Trophoblast cell (in vitro differentiated cells and primary cell): ENCODE measurements at places on chromosomes 3 and 15.

DNA sequence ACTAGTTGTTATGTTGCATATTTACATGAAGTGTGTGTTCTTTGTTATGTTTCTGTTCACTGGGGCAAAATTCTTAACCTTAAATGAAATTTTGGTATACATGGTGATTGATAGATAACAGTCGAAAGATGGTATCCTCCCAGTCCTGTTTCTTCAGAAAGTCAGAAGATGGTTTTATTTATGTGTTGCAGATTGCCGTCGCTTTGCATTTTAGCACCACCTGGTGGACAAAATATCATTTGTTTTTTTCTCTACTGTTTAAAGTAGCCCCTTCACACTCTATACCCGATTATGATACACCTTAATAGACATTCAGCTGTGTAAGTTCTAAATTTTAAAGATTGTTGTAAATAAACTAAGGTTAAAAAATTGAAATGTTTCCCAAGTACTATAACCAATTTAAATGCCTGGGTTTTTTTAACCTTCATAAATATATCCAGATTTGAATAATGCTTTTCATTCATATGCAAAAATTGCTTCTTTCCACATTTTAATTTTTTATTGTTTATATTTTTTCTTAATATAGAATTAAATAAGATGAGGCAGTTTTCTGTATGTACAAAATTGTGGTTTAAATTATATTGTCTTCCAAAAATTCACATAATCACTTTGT, 152.2 kb downstream of the ALCAM start:
- DNase-seq = peak; percentile 28

- no peak for DNase-seq
Measured at GRCh38 chr3:101735833-101736232, 11.4 kb downstream of the CEP97 start.

DNA sequence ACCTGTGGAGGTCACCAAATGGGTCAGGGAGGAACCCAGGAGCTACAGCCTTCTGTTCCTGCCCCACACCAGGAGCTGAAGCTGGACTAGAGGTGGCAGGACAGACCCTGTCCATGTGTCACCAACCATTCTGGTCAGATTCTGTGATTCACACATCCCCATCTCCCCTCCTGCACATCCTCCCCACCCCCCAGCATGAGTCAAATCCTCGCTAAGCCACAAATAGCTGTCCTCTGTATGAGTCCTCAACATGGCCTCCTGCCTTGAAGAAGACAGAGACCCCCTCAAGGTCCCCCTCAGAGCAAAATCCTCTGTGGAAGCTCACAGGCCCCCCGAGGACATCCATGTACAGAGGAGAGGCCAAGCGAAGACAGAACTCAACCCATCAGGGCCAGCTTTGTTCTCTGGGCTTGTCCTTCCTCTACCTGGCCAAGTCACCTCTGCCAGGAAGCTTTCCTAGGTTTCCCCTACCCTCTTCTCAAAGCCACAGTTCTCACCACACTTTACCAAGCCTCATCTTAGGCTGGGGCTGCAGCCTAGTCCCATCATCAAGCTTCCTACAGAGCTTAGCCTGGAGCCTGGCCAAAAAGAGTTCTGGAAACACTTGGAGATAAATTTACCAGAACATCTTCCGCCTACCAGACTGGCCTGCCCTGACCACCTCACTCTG, 17.1 kb downstream of the CACNA2D2 start:
- DNase-seq = no peak

- DNase-seq = no peak
Measured at GRCh38 chr3:187183210-187183862, 13.9 kb upstream of the RTP1 start.

DNA sequence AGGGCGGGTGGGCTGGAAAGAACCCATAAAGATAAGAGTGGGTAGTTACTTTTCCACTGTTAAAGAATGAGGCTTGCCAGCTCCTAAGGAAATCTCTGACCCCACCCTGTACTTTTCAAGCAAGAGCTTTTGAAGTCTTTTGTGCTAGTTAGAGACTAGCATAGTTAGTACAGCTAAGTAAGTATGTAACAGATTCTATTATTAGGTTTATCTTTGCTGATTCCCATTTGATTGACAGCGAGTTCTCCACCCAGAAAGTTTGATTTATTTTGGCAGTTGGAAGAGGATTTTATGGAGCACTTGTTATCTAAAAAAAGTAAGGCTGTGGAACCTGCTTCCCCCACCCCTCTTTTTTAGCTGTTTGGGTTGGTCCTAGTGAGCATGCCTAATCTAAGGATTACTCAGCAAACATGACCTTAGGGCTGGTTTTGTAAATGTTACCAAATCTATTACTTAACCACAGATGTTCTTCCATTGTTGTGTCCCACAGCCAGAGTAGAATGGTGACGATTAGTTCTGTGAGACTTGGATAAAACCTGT, 57.6 kb downstream of the FNDC3B start:
- DNase-seq = peak; percentile 94

GRCh38 chr3:122890077-122890719, 95.3 kb downstream of the SLC49A4 start:
- DNase-seq = no peak
